ENCODE measurements at places on chromosomes 3 and 15.

- peak; percentile 51 for DNase-seq
- no peaks in the 10 kb centered on the region for H3K36me3 ChIP-seq
- no peak overlapping the region for H3K27ac ChIP-seq
- peaks cover 54% of the 10 kb centered on the region for H3K27me3 ChIP-seq
- H3K4me3 ChIP-seq = no peak overlapping the region
These were observed 112.9 kb downstream of the CORO2B start for GRCh38 chr15:68691705-68692104.

DNA sequence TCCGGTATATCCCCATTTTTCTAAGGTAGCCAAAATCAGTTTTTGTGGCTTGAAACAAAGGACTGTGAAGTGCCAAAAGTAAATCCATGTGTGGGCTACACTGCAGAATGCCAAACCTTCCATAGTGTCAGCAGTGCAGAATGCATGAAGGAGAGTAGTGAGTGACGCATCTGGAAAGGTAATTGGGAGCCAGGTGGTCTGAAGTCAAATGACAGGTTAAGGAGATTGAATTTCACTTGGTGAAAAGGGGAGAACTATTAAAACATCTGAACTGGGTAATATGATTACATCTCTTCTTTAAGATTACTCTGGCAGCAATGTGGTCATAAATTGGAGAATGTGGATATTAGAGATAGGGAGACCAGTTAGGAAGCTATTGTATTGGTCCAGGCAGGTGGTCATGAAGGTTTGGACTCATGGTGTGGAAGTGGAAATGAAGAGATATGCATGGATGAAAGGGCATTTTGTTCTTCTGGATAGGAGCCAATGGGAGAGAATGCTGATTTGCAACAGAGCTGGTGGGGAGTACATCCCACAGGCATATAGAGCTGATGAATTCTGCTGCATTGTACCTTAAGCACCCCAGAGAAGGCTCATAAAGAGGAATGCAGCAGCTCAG is 118.2 kb downstream of the ECT2 start:
- no peaks in the 10 kb centered on the region for H3K36me3 ChIP-seq
- no peak for DNase-seq
- no peak overlapping the region for H3K27ac ChIP-seq
- no peaks in the 10 kb centered on the region for H3K27me3 ChIP-seq
- peaks cover 11% of the 10 kb centered on the region for H3K4me1 ChIP-seq

DNA sequence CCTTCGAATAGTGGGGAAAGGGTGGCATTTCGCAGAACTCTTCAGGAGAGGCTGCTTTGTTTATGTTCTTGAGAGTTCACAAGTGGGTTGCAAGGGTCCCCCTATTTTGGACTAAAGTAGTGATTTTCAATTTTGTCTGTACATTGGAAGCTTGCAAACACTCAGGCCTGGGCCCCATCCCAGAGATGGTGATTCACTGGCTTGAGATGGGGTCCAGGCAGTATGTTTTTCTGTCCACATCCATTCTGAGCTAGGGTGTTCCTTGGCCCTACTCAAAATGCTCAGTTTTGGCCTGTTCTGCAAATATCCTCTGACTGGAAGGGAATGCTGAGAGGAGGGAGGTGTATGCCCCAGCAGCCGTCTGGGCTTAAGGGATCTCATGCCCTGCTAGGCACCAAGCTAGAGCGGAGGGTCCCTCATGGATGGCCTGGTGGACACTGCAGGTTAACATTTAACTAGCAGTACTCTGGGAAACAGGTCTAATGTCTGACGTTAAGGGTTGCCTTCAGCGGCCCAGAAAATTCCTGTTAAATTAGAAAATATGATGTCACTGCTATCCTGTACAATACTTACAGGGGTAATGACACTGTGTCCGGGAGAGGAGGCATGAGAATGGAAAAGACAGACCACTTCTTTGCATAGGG is 181.4 kb downstream of the OPA1 start:
- no peak overlapping the region for H3K4me3 ChIP-seq
- H3K27ac ChIP-seq = no peak overlapping the region
- peaks cover 5% of the 10 kb centered on the region for H3K4me1 ChIP-seq
- no peak for DNase-seq
- no peaks in the 10 kb centered on the region for H3K27me3 ChIP-seq

GRCh38 chr3:125437631-125438435 is 62.7 kb upstream of the ZNF148 start:
- H3K27ac ChIP-seq = no peak overlapping the region
- H3K27me3 ChIP-seq = no peaks in the 10 kb centered on the region

DNA sequence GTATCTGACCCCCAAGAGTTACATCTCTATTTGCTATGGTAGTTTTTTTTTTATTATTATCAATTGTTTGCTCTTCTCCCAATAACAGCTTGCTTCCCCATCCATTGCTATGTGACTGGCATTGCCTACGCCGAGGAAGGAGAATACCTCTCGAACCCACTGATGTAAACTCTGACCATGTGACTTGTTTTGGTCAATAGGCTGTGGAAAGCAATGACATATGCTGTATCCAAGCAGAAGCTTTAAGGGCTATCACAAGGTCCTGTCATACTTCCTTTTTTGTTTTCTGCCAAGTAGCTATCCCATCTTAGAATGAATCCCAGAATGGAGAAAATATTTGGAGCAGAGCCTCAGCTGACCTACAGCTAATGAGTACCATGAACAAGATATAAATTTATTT is 111.0 kb upstream of the FRMD4B start:
- no peaks in the 10 kb centered on the region for H3K27me3 ChIP-seq
- no peaks in the 10 kb centered on the region for H3K4me1 ChIP-seq

DNA sequence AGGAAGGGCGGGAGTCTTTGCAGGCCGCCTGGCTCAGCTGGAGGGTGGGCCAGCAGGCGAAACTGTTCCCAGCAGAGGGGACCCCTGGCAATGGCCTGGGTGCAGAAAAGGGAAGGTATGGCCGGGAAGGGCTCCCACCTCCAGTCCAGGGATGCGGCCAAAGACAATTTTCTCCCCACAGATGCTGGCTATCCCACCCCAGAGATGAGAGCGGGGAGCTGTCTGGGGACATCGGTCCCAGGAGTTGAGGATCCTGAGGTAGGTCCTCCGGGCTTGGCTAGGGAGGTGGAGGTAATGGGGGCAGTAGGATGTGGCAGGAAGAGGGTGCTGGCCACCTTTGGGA is 1.7 kb downstream of the SEMA3G start:
- no peak for DNase-seq
- no peak overlapping the region for H3K27ac ChIP-seq
- H3K4me3 ChIP-seq = no peak overlapping the region

DNA sequence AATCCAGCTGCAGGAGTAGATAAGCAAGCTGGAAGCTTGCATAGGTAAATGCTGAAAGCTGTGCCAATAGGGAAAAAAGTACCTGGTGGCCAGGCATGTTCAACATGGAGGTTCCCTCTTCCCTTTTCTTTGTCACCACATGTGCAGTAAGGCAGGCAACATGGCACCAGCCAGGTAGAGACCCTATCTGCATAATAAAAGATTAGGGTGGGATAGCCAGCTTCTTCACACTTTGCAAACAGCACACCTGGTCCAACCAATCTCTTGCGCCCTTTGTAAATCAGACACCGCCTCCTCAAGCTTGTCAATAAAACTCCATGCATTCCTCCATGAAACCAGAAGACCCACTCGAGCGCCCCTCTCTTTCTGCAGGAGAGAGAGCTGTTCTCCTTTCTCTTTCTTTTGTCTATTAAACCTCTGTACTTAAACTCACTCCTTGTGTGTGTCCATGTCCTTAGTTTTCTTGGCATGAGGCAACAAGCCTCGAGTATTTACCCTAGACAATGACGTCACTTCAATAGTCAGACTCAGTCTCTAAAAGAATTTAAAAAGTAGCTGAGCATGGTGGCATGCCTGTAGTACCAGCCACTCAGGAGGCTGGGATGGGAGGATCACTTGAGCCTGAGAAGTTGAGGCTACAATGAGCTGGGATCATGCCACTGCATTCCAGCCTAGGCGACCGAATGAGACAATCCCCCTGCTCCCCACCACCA is 256.3 kb downstream of the SCAPER start:
- H3K36me3 ChIP-seq = no peaks in the 10 kb centered on the region
- H3K27me3 ChIP-seq = no peaks in the 10 kb centered on the region
- no peak overlapping the region for H3K27ac ChIP-seq
- H3K4me1 ChIP-seq = no peaks in the 10 kb centered on the region

DNA sequence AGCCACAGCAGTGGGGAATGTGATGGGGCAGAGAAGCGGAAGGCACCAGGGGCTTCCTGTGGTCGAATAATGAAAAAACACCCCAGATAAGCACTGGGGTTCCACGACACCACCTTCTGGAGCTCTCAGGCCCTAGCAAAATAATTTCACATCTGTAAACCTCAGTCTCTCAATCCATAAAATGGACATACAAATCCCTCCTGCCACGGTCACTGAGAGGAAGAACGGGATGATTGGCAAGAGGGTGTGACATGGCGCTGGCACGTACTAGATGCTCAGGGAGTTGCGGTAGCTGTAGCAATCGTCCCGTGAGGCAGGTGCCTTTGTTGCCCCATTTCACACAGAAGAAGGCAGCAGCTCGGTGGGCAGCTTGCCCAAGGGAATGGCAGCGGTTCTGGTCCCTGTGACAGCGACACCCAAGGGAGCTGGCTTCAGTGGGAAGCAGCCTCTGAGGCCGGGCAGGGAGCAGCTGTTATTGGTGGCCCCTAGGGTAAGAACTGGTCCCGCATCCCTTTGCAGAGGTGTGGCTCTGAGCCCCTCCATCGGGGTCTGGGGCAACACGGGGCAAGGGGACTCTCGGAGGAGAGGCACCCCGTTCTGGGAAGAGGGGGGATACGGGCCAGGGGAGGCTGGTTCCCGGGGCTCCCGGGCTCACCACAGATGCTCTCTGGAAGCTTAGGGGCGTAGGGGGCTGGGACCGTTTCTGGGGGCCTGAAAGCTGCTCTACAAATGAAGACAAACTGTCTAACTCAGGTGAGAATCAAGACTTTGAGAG is 114.0 kb upstream of the ALDH1A3 start:
- H3K36me3 ChIP-seq = peaks cover 9% of the 10 kb centered on the region
- peaks cover 14% of the 10 kb centered on the region for H3K4me1 ChIP-seq
- no peak overlapping the region for H3K4me3 ChIP-seq
- H3K27me3 ChIP-seq = no peaks in the 10 kb centered on the region
- no peak for DNase-seq
- H3K27ac ChIP-seq = no peak overlapping the region

DNA sequence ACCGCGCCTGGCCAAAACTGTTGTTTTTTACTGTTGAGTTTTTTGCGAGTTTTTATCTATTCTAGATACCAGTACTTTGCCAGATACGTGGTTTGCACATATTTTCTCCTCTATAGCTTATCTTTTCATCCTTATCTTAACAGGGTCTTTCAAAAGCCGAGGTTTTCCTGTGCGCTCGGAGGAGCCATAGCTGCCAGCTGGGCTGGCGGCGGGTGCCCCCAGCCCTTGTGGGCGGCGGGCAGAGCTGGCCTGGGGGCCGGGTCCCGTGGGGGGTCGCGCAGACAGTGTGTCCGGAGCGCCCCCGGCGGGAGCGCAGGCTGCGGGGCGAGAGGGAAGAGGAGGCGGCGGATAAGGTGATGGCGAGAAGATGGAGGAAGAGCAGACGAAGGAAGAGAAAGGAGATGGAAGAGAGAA is 11.1 kb upstream of the EIF4A2 start:
- H3K27ac ChIP-seq = no peak overlapping the region
- no peak for DNase-seq
- no peaks in the 10 kb centered on the region for H3K4me1 ChIP-seq
- H3K27me3 ChIP-seq = no peaks in the 10 kb centered on the region
- H3K36me3 ChIP-seq = no peaks in the 10 kb centered on the region
- peak overlapping the region; percentile 59 for H3K4me3 ChIP-seq

- H3K27ac ChIP-seq = no peak overlapping the region
- H3K27me3 ChIP-seq = no peaks in the 10 kb centered on the region
- H3K4me3 ChIP-seq = no peak overlapping the region
- peaks cover 25% of the 10 kb centered on the region for H3K4me1 ChIP-seq
- DNase-seq = no peak
- no peaks in the 10 kb centered on the region for H3K36me3 ChIP-seq
These were observed 13.3 kb downstream of the ARMC8 start for GRCh38 chr3:138200424-138200823.

DNA sequence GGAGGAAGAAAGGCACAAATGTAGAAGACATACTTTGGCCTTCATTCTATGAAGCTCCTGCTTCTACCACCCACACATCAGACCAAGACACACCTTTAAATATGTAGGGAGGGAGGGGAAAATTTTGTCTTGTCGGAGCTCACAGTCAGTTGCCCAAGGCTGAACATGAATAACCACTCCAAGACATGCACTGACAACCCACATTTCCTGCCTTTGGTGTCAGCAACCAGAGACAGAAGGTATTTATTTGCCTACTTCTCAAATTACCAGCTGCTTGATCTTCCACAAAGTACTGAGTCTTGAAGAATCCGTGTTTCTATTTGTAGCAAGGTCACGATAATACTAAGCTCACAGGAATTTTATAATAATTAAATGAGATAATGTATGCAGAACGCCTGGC is 169.7 kb downstream of the KCNMB2 start:
- DNase-seq = no peak
- no peaks in the 10 kb centered on the region for H3K36me3 ChIP-seq
- no peaks in the 10 kb centered on the region for H3K27me3 ChIP-seq
- H3K4me1 ChIP-seq = no peaks in the 10 kb centered on the region

GRCh38 chr15:53158995-53159394 is 368.9 kb upstream of the ONECUT1 start:
- H3K27ac ChIP-seq = no peak overlapping the region
- no peak overlapping the region for H3K4me3 ChIP-seq
- no peaks in the 10 kb centered on the region for H3K4me1 ChIP-seq
- peaks cover 13% of the 10 kb centered on the region for H3K27me3 ChIP-seq

- H3K27ac ChIP-seq = peak overlapping the region; percentile 89
- H3K4me1 ChIP-seq = peaks cover 42% of the 10 kb centered on the region
- no peaks in the 10 kb centered on the region for H3K27me3 ChIP-seq
- no peak for DNase-seq
These were observed 3.1 kb downstream of the SNRK start for GRCh38 chr3:43289401-43289800.

DNA sequence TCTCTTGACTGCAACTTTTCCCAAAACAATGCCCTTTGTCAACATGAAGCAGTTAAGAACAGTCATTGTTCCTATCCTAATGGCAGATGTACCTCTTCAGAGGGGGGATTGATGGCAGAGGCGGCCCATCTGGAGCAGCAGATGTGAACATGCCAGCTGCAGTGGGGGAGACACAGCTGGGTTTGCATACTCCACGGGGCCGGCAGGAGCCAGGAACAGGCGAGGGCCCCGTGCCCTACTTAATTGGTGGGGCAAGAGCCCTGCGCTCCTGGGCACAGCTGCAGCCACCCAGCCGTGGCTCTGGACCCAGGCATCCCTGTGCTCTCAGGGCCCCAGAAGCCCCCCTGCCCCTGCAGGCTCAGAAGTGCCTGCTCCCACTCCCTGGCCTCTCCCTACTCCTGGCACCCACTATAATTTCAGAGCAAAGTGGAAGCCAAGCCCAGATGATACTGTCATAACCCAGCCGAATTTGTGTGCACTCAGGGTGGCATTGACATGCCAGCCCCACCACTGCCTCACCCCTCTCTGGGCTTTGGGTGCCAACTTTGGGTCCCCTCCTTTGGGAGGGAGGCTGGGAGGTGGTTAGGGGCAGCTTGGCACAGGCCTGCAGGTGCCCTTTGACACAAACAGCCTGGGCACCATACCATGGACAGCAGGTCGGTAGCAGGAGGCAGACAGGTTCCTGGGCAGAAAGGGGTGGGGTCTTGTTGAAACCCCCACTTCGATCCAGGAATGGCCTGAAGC is 34.6 kb downstream of the ROPN1B start:
- H3K36me3 ChIP-seq = no peaks in the 10 kb centered on the region
- H3K4me3 ChIP-seq = no peak overlapping the region
- no peak overlapping the region for H3K27ac ChIP-seq
- no peaks in the 10 kb centered on the region for H3K4me1 ChIP-seq
- H3K27me3 ChIP-seq = peaks cover under 1% of the 10 kb centered on the region
- DNase-seq = no peak
